ENCODE measurements at places on chromosomes 11 and 22.

DNA sequence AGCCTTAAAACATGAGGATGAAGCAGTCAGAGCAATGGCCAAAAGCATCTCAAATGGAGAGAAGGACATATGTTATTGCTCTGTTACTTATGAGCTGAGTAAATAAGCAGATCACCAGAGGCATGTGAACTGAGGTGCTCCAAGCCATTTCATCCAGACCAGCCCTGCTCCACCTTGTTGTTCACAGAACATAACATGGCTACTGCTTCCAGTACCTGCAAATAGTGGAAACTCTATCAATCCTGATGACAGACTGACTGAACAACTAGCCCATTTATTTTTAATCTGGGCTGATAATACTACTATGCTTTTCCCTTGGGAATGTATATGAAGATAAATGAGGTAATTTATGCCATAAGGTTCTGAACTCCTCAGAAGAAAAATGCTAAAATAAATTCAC is 1164.7 kb downstream of the FAM181B start:
- DNase-seq: no peak

DNA sequence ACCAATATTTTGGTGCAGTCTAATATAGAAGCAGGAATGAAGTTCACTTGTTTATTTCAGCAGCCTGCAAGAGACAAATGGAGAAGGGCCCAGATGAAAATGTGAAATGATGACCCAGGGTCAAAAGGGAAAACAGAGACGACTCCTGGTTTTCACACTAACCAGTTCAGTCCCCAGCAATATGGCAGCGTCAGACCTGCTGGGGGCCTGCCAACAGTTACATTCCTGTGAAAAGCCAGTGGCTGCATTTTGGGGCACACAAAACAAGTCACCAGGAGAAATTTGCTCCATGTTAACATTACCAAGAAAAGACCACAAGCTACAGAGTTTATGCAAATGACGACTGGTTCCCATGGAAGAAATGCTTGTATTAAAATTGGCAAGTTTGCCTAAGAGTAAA is 80.2 kb downstream of the CCDC34 start:
- no peak for DNase-seq

GRCh38 chr11:119493712-119494111 is 70.7 kb upstream of the THY1 start:
- no peak for DNase-seq

GRCh38 chr11:123494195-123495050 is 64.4 kb downstream of the GRAMD1B start:
- DNase-seq: no peak

DNA sequence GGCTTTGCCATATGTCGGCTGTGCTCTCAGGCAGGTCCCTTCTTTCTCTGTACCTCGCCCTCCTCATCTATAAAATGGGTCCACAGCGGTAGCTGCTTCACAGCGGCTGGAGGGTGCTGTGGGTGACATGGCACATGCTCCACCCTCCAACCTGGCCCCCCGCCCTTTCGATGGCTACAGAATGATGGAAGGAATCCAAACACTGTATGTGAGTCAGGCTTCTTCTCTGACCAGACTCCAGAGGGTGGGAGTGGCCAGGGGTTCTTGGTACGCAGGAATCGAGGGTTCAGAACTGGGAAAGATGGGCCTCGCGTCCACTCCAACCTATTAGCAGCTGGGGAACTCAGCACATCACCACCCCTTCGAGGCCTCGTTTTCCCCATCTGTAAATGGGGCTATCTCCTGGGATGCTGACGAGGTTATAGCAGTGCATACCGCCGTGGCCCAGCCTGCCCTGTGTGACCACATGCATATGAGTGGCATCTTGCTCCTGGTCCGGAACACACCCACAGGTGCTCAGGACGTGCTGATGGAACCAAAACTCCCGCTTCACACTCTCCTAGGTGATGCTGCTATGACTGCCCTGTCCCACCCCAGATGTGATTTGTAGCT is 26.4 kb downstream of the MN1 start:
- no peak for DNase-seq

- DNase-seq: no peak
Measured at GRCh38 chr11:47018637-47019036, 82.1 kb downstream of the CSTPP1 start.

GRCh38 chr22:49356428-49356827 is 471.2 kb downstream of the BRD1 start:
- DNase-seq: no peak

GRCh38 chr11:61297746-61298145 is 2.6 kb upstream of the VWCE start:
- DNase-seq: no peak

- no peak for DNase-seq
Measured at GRCh38 chr22:19070397-19071169, 51.6 kb downstream of the DGCR2 start.

- no peak for DNase-seq
Measured at GRCh38 chr11:60879104-60879503, 11.8 kb downstream of the ZP1 start.

GRCh38 chr11:106974831-106975230 is 43.4 kb downstream of the GUCY1A2 start:
- no peak for DNase-seq

DNA sequence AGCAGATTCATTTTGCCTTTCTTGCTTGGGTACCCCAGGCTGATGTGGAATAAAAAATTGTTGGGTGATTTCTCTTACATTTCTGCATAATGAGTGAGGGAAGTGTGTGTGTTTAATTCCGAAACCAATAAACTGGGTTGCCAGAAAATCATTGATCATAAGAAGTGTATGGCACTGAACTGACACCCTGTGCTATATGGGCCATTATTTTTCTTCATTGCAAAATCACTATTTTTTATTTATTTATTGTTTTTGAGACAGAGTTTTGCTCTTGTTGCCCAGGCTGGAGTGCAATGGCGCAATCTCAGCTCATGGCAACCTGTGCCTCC is 14.6 kb upstream of the HIKESHI start:
- no peak for DNase-seq

- DNase-seq: no peak
Measured at GRCh38 chr22:30079952-30080533, at the start of gene HORMAD2. TSS of gene HORMAD2 (plus strand) at chr22:30080464. CDS start at chr22:30093953, 13,489 bp downstream.

- DNase-seq: no peak
Measured at GRCh38 chr11:107675902-107676301, 36.0 kb downstream of the SLN start.

DNA sequence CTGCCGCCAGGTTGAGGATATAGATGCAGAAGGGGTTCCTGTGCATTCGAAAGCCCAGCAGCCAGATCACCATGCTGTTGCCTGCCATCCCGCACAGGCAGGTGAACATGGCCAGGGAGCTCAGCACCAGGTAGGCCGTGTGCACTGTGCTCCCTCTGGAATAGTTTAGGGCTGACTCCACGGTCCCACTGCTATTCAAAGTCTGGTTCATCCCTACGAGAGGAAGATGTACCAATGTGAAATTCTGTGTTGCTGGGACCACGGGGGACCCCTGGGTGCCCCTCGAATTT is at the start of gene MRGPRD:
TSS of gene MRGPRD (minus strand) at position 211 of the 290 bp plus-strand sequence. CDS start at position 211, 0 bp downstream.
- no peak for DNase-seq

GRCh38 chr11:61732705-61733104 is 19.7 kb upstream of the MYRF start:
- DNase-seq: no peak

Measured in CD4-positive, alpha-beta T cell (primary cell).